Placental epithelial cell (primary cell): ENCODE measurements at places on chromosomes 6 and 20. TPM values are rescaled to one million over a fixed set of nuclear protein-coding genes. Genes with fewer than 3 reads are reported as not detected.

The CGA gene
- total RNA-seq: not detected in 2 replicates

The DUSP15 gene
- total RNA-seq: not detected in 2 replicates

The SLC17A1 gene
- not detected in 2 replicates for total RNA-seq

The TMEM170B gene
- total RNA-seq: under 0.01 and 0.22 TPM in 2 replicates

The WFDC10B gene
- not detected in 2 replicates for total RNA-seq

The COL11A2 gene
- total RNA-seq: 0.22 and 0.39 TPM in 2 replicates

The TNNC2 gene
- total RNA-seq: not detected in 2 replicates

The NHSL1 gene
- 0.79 and 3.0 TPM in 2 replicates for total RNA-seq

The RHAG gene
- total RNA-seq: not detected in 2 replicates

The HUS1B gene
- total RNA-seq: 0.22 and 1.2 TPM in 2 replicates

The INSM1 gene
- total RNA-seq: not detected in 2 replicates

The NRN1 gene
- total RNA-seq: 0.39 TPM in 1 of 2 replicates, not detected in the other

The PHACTR3 gene
- total RNA-seq: 1.6 TPM in 1 of 2 replicates, not detected in the other

The BMP5 gene
- not detected in 2 replicates for total RNA-seq

The FRMD1 gene
- not detected in 2 replicates for total RNA-seq

The LHFPL5 gene
- total RNA-seq: not detected in 2 replicates

The FOXF2 gene
- under 0.01 TPM in 1 of 2 replicates, not detected in the other for total RNA-seq

The CRISP3 gene
- total RNA-seq: not detected in 2 replicates

The ADGRG6 gene
- total RNA-seq: 107 and 120 TPM in 2 replicates

The REM1 gene
- not detected in 2 replicates for total RNA-seq

The ELOVL4 gene
- total RNA-seq: 2.3 and 2.4 TPM in 2 replicates

The NCOA5 gene
- total RNA-seq: 19.2 and 20.6 TPM in 2 replicates

The FAM83D gene
- total RNA-seq: 2.0 and 6.5 TPM in 2 replicates

The HAO1 gene
- total RNA-seq: not detected in 2 replicates

The EPPIN gene
- 0.11 TPM in 1 of 2 replicates, not detected in the other for total RNA-seq

The HLA-DMB gene
- under 0.01 TPM in 1 of 2 replicates, not detected in the other for total RNA-seq

The NRSN1 gene
- total RNA-seq: not detected in 2 replicates

The CFAP206 gene
- 1.2 and 3.5 TPM in 2 replicates for total RNA-seq

The MAFB gene
- 33.2 and 79.3 TPM in 2 replicates for total RNA-seq

The GPR31 gene
- not detected in 2 replicates for total RNA-seq

The GGTLC1 gene
- not detected in 2 replicates for total RNA-seq

The SLC44A4 gene
- 0.11 TPM in 1 of 2 replicates, not detected in the other for total RNA-seq

The MEP1A gene
- not detected in 2 replicates for total RNA-seq

The ADGRF5 gene
- 6.7 and 13.7 TPM in 2 replicates for total RNA-seq

The SYNDIG1 gene
- total RNA-seq: not detected in 2 replicates

The CD40 gene
- 18.5 and 26.6 TPM in 2 replicates for total RNA-seq

The UBE2V1 gene
- 89.8 and 110 TPM in 2 replicates for total RNA-seq

The SMIM8 gene
- total RNA-seq: 5.1 and 6.3 TPM in 2 replicates

The EMILIN3 gene
- total RNA-seq: 0.39 TPM in 1 of 2 replicates, not detected in the other

The C6orf15 gene
- 1.2 and 1.3 TPM in 2 replicates for total RNA-seq

The TMEM74B gene
- total RNA-seq: 0.39 TPM in 1 of 2 replicates, not detected in the other

The SPATA25 gene
- 0.98 and 2.0 TPM in 2 replicates for total RNA-seq

The LY6G6C gene
- total RNA-seq: 0.39 and 3.5 TPM in 2 replicates

The RAET1E gene
- total RNA-seq: not detected in 2 replicates

The PCSK2 gene
- not detected in 2 replicates for total RNA-seq

The TPD52L1 gene
- 88.3 and 92.7 TPM in 2 replicates for total RNA-seq
